ENCODE measurements at places on chromosomes 7 and 10.

- DNase-seq: peak; percentile 52
Observed at GRCh38 chr7:19024261-19024660, 93.2 kb downstream of the TWIST1 start.

GRCh38 chr7:135913404-135913803, 63.8 kb downstream of the MTPN start:
- DNase-seq: no peak

DNA sequence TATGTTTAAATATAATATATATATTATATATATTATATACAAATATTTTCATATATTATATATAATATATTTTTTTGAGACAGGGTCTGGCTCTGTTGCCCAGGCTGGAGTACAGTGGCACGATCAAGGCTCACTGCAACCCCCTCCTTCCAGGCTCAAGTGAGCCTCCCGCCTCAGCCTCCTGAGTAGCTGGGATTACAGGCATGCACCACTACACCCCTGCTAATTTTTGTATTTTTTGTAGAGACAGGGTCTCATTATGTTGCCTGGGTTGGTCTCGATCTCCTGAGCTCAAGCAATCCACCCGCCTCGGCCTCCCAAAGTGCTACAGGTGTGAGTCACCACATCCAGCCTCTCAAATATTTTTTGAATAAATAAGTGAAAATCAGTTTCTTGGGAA, 215.5 kb downstream of the GATA3 start:
- no peak for DNase-seq

DNA sequence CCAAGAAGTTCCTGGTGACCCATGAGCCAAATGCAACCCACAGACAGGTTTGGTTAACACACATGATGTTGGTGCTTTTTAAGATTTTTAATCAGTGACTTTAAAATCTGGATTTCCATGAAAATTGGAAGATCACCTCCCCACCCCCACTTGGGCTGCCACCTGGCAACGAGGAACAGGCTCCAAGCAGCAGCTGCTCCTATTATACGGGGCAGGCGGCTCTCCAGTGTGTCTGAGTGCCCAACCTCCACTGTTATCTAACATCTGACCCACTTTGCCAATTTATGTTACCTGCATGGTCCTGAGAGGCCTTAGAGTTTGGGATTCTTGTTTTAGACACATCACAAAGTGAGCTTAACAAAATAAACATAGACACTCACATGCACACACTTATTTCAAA, 56.4 kb downstream of the SGMS1 start:
- DNase-seq: no peak

DNA sequence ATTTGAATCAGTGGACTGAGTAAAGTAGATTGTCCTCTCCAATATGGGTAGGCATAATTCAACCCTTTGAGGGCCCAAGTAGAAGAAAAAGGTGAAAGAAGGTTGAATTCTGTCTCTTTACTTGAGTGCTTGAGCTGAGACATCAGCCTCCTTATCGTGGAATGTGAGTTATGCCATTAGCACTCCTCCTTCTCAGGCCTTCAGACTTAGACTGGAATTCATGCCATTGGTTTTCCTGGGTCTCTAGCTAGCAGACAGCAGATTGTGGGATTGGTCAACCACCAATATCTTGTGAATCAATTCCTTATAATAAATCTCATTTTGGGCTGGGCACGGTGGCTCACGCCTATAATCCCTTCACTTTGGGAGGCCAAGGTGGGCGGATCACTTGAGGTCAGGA, 89.2 kb downstream of the CUL2 start:
- DNase-seq: peak; percentile 70

DNA sequence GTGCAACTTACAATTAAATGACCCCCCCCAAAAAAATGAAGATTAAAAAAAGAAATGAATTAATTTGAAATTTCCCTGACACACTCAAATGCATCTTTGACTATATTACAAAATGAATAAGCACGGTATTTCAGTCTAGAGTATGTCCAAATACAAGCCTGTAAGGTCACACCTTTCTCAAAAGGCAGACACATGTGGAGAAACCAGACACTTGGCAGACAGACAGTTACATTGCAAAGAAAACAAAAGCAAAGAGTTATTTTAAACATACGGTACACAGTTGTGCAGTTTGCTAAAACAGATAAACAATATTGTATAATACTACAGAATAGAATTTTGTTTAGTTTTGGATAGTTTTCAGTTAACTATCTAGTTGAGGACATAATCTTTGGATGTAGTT, 153.0 kb downstream of the ATE1 start:
- DNase-seq: peak; percentile 26

DNA sequence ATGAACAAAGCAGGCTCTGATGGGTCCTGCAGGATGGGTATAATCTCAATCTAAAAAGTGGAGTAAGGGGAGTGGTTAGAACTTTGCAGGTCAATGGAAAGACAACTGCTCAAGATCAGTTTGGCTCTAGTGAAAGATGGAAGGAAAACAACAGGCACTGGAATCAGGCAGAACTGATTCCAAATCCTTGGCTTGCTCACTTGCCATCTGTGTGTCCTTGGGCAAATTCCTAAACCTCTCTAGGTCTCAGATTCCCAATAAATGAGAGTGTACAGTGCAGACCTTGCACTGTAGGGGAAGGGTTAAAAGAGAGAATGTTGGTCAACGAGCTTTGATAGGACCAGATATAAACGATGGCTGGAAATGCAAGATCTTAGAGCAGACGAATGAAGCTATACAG, 186.1 kb upstream of the AOAH start:
- DNase-seq: no peak

GRCh38 chr7:79973455-79973854, 161.2 kb upstream of the GNAI1 start:
- no peak for DNase-seq

DNA sequence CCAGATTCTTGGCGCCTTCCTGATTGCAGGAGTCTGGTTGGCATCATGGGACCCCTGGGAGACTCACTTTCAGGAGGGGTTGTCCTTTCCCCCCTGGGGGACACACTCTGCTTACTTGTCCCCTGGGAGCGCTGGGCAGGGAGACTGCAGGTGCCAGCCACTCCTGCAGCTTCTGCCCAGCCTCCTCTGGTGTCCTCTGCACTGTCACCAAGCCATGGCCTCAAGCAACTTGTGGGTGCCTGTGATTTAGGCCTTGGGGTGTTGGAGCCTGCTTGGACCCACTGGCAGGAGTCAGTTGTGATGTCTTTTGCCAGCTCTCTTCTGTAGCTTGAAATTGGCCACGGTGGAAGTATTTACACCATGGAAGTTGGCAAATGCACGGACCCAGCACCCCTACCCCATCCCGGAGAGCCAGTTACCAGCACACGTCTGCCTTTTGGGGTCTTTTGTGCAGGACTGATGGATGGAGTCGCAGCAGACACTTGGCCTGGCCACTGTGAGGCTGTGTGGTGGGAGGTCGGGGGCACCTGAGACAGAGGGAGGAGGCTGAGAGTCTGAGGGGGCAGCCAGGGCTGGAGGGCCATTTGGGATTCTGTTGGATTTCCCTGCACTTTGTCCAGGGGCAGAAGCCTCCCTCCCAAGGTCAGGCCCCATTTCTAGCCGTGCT, 104.7 kb downstream of the LHPP start:
- DNase-seq: no peak

DNA sequence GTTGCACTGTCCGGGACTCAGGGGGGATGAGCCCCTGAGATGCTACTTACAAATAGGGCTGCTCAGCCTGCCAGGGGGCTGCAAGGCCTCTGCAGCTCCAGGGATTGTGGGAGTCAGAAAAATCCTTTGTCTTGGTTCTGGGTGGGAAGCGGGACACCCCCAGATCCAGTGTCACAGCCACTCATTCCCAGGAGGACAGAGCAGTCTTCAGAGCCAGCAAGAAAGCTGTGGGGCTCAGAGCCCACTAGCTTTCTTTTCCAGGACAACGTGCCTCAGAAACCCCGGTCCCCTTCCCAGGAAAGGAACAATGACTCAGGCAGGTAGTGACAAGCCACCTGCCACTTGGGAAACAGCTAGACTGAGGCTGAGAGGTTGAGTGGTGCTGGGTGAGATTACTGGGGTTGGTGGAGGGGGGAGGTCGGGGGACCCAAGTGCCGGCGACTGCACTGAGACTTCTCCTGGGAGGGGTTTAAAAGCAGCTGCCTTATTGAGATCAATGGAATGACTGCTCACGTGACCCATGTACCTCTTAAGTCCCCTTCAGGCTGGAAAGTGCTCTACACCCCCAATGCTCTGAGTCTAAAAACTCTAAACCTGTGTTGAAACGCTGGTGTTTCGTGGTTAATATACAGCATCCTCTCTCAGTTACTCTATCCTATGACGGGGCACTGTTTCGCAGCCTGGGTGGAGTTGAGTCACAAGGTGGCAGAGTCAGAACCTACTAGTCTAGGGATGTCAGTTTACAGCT, 123.6 kb downstream of the UBE2H start:
- DNase-seq: no peak

GRCh38 chr7:127862525-127862924, 168.7 kb downstream of the LRRC4 start:
- DNase-seq: no peak

Data from fibroblast of lung (primary cell).